Renal cortex interstitium (tissue), 15 donors: ENCODE measurements at places on chromosomes 6 and 20.

GRCh38 chr6:109332748-109333147, 49.5 kb downstream of the CD164 start:
- no peak for DNase-seq

DNA sequence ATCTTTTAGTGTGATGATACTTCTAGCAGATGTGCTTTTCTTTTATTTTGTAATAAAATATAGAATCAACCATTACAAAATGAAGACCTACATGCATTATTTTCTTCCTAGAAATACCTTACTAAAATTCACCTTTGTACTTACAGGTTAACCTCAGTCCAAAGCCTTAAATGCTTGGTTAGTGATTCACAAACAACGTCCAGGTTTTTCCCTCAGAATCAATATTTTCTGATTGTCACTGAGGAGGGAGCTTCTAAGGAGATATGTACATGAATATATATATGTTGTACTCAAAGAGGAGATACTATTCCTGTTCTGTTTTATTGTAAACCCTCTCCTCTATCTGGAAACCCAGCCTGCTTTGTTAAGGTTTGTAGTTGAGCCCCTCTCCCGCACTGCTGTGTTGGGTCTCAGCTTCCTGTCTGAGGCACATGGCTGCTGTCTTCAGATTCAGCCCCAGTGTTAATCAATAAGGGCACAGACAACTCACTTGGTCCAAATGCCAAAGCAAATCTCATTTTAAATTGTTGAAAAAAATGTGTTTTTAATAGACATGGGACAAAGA, 33.9 kb upstream of the HS3ST5 start:
- DNase-seq = no peak

DNA sequence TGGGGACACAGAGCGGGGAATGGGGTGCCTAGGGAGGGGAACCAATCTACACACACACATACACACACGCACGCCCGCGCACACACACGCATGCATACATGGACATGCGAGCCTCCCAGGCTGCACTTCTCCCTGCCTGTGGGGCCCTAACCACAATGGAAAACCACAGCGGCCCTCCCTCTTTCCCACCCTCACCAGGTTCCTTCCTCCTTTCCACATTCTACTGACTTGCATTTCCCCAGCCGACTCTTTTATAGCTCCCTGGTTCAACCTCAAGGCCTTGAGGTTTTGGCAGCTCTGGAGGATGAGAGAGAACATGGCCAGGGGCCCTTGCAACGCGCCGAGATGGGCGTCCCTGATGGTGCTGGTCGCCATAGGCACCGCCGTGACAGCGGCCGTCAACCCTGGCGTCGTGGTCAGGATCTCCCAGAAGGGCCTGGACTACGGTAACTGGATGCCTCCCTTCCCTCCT, at the start of gene BPI:
Gene BPI (plus strand): TSS at position 249 of the 472 bp plus-strand sequence. CDS start 68 bp downstream, at position 317.
- no peak for DNase-seq

DNA sequence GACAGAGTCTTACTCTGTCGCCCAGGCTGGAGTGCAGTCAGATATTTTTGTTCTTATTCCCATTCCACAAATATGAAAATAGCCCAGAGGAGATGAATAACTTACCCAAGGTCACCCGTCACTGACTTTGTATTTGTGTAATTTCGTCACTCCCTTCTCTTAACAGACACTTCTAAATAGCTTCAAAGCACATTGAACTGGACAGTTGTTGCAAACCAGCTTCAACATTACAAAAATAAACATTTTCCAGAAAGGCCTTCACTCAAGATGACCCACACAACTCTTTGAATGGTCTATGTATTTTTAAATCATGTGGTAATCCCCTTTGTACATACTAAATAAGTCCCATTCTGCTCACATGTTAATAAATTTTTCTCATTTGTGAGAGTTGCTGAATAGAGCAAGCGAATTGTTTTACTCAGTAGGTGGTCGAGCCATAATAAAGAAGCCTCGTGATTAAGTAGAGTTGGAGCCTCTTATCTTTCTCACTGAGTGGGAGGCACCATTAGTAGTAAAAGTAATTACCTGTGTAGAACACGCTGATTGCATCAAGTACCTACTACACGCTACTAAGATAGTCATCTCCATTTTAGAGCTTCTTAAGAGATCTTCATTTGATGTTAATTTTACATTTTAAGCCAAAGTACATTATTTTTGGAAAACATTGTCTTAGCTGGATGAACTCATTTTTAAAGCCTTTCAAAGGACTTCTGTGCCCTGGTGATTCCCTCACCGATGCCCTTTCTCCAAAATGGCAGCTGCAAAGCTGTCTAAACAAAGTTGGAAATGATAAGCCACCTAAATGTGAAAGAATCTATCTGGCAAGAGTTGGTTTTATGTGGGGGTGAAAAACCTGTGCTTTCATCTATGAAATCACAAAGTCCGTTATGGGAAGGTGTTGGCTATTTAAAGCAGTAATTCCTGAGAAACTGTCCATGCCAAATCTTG, 110.0 kb downstream of the TSHZ2 start:
- no peak for DNase-seq

DNA sequence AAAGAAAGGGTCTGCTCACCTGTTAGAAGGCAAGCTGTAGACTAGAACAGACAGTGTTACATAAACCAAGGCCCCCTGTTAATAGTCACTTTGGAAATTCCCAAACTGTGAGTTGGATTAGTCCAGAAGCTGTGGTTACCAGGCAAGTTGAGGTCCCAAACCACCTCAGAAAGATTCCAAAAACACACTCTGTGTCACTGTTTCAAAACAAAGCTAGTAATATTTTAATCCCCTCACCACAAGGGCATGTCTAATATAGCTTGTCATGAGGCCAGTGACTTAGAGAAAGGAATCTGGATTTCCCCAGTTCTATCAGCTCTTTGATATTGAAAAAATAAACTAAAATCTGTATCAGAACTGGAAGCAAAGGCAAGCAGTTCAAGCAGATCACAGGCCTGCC, 244.6 kb downstream of the HAO1 start:
- DNase-seq = no peak

- DNase-seq = no peak
Observed at GRCh38 chr6:159450815-159451465, 242.1 kb downstream of the SOD2 start.

DNA sequence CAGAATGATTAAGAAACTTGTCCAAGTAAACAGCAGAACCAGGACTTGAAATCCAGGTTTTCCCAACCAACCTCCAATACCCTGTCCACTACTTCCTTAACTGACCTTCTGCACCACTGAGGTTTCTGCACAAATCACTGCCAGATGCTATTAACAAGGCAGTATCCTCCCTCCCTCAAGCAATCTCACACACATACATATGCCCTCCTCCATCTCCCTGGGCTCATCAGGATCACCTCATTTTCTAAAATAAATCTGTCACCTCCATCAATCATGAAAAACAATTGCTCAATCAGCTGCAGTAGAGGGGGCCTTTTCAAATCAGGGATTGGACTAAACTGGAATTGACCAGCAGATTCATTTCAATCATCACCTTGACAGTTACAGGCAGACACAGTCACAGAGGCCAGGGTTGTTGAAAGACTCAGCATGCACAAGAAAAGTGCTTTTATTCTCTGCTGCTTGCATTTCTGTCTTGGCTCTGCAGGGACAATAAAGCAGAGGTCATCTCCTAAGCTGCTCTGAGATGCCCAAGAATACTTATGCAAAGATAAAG, 539.4 kb downstream of the PTPRT start:
- DNase-seq = no peak

- DNase-seq = no peak
Observed at GRCh38 chr6:140193269-140193668, 818.8 kb upstream of the CITED2 start.

DNA sequence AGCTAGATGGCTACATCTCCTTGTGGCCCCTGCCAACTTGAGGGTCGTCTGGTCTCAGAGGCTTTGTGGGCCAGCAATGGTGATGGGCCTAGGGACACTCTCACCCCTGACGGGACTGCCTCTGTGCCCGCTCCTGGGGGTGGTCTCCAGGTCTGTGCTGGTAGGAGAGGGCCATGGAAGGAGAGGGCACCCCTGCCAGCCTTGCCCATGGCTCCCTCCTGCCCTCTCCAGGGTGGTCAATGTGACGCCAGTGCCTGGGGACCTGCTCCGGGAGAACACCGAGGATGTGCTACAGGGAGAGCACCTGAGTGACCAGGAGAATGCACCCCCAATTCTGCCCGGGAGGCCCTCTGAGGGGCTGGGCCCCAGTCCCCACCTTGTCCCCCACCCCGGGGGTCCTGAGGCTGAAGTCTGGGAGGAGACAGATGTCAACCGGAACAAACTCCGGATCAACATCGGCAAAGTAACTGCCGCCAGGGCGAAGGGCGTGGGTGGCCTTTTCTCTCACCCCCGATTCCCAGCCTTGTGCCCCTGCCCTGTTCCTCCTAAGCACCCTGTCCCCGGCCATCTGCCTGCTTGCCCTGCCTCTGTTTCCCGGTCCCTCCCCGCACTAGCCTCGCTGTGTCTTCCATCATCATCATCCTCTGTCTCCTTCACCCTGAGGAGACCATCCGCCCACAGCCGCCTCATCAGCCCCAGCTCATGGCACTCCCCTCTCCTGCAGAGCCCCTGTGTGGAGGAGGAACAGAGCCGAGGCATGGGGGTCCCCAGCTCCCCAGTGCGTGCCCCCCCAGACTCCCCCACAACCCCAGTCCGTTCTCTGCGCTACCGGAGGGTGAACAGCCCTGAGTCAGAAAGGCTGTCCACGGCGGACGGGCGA, 15.8 kb downstream of the TTBK1 start:
- no peak for DNase-seq

DNA sequence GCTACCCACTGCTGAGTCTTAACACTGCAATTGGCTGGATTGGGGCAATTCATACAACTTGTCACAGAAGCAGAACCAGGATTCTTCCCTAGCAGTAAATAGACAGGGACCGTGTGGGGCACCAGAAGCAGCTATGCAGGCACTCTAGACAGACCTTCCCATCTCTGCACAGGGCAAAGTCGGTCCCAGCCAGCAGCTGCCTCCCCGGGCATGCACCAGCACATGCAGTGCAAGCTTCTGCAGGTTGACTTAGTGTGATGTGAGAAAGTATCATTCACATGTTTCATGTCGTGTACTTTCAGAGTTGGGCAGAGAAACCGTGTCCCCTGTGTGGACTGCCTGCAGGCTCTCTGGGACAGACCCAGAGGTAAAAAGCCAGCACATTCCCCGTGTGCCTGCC, 98.0 kb upstream of the FOXA2 start:
- no peak for DNase-seq

GRCh38 chr20:56826705-56827665, 197.9 kb downstream of the TFAP2C start:
- DNase-seq = no peak

- DNase-seq = no peak
Observed at GRCh38 chr20:15814911-15815310, 758.3 kb downstream of the KIF16B start.

DNA sequence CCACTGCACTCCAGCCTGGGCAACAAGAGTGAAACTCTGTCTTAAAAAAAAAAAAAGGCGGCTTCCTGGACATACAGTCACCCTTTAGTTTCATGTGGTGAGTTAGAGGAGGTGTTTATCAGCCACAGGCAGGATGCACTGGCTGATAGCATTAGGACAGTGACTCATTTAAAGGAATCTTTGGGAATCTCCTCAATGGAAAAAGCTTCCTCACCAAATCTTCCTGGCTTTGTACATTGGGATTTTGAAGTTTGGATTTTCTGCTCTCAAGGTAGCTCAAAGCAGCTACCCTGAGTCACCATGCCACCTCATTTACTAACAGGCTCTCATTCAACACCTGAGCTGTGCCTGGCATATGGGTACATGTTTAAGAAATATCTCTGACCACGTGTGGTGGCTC, 20.2 kb downstream of the PRPH2 start:
- DNase-seq = no peak

- no peak for DNase-seq
Observed at GRCh38 chr6:116512734-116513133, 1.3 kb downstream of the CALHM5 start.

DNA sequence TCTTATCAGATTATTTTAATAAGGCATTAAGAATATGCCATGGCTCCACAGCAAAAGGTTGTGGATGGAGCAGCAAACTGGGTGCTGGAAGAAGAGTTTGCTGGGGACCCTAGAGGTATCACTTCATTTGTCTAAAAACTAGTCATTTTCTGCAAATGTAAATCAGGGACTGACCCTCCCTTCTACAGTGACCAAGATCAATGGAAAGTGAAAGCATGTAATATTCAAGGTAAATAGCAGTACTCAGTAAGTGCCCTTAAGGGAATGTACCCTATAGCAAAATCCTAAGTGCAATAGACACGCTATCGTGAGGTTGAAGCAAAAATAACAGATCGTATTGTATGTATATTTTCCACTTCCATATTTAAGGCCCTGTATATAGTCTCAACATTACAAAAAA, 38.7 kb downstream of the TRDN start:
- DNase-seq = no peak

DNA sequence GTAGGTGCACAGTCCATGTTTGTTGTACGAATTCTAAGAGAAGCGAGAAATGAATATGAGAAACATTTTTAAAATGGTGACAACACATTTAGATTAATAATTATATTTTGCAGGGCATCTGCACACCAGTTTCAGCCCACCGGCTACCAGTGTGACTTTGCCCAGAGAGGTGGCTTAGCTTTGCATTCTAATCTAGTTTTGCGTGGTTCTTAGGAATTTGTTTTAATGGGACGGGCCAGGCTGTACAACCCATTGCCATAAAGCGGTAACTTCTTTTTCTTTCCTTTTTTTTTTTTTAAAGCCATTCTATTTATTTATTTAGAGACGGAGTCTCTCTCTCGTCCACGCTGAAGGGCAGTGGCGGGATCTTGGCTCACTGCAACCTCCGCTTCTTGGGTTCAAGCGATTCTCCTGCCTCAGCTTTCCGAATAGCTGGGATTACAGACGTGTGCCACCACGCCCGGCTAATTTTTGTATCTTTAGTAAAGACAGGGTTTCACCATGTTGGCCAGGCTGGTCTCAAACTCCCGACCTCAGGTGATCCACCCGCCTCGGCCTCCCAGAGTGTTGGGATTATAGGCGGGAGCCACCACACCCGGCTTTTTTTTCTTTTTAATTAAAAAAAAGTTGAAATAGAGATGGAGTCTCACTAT, 829 bp downstream of the MANBAL start:
- DNase-seq = no peak

DNA sequence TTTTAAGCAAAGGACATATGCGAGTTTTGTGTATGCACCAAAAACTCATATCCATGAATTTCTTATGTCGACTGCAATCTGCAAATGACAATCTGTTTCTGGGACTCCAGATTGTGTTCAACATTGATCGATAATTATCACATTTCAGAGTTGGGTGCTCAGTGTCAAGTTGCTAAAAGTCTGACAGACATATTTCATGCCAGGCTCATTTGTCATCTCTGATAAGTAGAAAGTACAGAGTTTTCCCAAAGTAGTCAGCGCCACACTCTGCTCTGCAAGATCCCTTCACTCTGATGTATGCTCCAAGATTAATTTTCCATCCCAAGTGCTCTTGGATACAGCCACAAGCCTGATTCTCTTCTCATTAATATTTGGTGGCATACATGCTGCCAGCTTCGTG, 331.1 kb downstream of the DOK5 start:
- no peak for DNase-seq
